ENCODE measurements at places on chromosomes 11 and 22.

DNA sequence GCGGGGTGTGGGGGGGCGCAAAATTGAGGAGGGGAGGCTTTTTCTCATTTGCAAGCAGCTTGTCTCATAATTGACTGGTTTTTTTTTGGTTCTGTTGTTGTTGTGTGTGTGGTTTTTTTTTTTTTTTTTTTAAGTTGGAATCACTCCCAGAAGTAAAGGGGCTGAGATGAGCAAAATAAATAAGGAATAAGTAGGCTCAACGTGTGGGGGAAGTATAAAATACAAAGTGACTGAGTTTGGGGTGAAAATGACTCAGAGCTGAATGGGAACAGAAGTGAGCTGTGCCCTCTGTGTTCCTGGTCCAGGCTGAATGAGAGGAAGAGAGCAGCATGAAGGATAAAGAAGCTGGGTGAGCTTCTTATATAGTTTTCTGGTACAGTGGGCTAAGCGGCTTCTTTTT lies 90.0 kb downstream of the GRIK4 start:
- no peak for DNase-seq

GRCh38 chr22:19893363-19893762 lies 38.7 kb upstream of the GNB1L start:
- no peak for DNase-seq

GRCh38 chr11:11916981-11917399 lies 75.2 kb downstream of the USP47 start:
- DNase-seq = no peak

DNA sequence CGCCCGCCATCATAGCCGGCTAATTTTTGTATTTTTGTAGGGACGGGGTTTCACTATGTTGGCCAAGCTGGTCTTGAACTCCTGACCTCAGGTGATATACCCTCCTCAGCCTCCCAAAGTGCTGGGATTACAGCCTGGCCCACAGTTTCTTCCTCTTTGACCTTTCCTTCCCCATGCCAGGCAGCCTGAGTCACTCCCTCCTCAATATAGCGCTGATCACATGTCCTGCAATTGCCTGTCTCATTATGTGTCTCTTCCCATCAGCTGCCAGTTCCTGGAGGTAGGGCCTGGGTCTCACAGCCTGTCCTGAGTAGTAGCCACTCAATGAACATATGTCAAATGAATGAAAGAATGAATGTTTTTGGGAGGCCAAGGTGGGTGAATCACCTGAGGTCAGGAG lies 43.0 kb upstream of the CCDC134 start:
- DNase-seq = no peak

- no peak for DNase-seq
Measured at GRCh38 chr11:27150098-27150497, 109.5 kb downstream of the BBOX1 start.

GRCh38 chr11:71432761-71433647 lies 15.2 kb downstream of the DHCR7 start:
- DNase-seq = no peak

DNA sequence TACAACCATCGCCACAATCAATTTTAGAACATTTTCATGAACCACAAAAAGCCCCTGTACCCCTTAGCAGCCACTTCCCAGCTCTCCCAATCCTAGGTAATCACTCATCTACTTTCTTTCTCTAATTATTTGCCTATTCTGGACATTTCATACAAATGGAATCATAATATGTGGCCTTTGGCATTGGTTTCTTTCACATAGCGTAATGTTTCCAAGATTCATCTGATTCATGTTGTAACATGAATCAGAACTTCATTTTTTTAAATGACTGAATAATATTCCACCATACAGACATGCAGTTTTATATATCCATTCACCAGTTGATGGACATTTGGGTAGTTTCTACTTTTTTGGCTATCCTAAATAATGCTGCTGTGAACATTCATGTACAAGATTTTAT lies 56.2 kb upstream of the RCN1 start:
- DNase-seq = no peak

DNA sequence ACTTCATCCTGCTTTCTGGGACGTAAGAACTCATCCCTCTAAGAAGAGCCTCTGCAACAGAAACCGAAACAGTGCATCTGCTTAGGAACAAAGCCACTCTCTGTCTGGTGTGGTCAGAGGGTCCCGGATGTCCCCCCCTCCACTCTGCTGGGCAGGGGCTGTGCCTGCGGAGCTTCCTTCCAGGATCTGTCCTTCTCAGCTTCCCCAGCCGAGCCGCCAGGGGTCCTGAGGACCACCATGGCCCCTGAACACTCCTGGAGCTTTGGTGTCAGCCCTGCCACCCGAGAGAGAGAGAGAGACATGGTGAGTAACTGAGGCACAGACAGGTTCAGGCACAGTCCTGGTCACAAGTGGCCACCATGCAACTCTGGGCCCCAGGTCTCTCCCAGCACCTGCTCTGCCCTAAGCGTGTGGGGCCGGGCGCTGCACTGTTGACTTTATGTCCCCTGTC lies 24.4 kb upstream of the MGAT3 start:
- DNase-seq = no peak

DNA sequence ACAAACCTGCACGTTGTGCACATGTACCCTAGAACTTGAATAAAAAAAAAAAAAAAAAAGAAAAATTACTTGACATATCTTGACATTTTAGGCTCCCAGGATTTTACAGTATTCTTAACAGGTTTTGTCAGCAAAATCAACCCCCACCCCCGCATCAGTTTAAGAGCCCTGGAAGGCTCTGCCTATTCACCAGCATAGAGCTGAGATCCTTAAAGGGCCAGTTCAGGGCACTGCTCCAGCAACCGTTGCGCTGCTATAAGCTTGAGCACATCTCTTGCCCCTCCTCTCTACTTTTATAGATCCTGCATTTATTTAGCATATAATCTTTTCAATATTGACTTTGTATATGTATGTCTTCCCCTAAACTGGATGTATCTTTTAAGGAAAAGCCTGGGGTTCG lies 697 bp upstream of the PAFAH1B2 start:
- DNase-seq = peak; percentile 28

DNA sequence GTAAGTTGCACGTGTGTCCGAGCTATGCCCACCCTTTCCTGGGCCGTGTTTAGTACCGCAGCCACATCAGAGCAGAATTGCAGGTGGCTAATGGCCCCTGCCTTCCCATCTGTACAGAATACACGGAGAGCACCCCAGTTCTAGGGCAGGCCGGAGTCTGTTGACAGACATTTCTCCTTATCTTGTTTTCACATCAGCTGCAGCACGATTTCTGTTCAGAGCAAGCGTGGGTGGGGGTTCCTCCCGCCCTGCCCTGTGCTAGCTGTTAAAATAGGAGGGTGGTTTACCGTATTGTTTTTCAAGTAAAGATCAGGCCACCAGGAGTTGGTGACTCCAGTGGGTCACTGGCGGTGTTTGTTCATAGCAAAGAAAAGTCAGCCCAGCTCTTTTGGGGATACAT lies 41.1 kb downstream of the UBASH3B start:
- peak; percentile 78 for DNase-seq

GRCh38 chr22:20138417-20138738 lies 6.8 kb downstream of the ZDHHC8 start:
- no peak for DNase-seq

GRCh38 chr11:121018746-121019145 lies 5.2 kb upstream of the TBCEL start:
- no peak for DNase-seq

DNA sequence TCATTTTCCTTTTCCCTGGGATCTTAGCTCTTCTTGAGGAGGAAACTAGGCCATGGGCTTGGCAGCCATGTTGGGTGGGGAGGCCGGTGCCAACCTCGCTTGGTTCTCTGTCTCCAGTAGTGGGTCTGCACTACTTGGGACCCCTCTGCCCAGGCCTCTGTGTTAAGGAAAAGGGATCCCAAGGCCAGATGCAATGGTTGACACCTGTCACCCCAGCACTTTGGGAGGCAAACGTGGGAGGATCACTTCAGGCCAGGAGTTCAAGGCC lies 1.9 kb upstream of the ZDHHC8 start:
- no peak for DNase-seq

DNA sequence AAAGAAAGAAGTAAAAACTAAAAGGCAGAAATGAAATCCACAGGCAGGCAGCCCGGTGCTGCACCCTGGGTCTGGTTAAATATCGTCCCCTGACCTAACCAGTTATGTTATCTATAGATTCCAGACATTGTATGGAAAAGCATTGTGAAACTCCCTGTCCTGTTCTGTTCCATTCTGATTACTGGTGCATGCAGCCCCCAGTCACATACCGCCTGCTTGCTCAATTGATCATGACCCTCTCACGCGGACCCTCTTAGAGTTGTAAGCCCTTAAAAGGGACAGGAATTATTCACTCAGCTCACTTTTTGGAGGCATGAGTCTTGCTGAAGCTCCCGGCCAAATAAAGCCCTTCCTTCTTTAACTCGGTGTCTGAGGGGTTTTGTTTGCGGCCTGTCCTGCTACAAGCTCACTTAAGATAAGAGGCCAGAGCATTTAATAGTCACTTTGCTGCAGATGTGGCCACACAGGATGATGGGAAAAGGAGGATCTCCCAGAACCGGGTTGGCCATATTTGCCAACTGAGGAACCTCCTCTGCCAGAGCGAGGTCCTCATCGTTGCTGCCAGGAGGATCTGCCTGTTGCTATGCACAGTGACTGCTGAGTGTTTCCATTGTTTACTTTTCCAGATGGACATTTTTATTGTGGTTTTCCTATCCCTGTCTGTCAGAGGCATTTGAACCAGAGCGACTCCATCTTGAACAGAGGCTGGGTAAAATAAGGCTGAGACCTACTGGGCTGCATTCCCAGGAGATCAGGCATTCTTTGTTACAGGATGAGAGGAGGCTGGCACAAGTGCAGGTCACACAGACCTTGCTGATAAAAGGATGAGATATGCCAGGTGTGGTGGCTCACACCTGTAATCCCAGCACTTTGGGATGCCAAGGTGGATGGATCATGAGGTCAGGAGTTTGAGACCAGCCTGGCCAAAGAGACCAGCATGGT lies 10.2 kb downstream of the C11orf96 start:
- no peak for DNase-seq

DNA sequence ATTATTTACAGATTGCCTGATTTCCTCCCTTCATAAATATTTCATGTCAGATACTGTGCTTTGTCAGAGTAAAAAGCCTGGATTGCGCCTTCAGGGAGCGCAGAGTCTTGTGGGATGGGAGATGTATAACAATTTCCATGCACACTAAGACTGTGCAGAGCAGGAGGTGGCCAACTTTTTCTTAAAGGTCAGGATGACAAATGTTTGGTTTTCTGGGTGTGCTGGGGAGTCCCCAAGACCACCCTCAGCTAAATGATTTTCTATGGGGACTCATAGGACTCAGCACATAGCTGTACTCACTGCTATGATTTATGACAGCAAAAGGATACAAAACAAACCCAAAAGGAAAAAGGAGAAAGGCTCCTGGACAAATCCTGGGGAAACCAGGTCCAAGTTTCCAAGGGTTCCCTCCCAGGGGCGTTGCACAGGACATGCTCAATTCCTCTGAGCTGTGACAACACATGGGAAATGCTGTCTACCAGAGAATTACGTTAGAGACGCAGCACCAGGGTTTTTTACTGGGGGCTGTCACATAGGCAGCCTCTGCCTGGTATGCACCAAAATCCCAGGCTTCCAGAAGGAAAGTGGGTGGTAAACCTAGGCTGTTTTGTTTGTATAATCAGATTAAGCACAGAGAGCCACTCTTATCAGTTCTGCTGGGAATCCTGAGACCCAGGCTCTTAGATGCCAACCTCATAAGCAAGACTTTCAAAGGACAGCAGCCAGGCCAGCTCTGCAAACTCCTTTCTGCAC lies 59.1 kb downstream of the CSNK2A3 start:
- no peak for DNase-seq

DNA sequence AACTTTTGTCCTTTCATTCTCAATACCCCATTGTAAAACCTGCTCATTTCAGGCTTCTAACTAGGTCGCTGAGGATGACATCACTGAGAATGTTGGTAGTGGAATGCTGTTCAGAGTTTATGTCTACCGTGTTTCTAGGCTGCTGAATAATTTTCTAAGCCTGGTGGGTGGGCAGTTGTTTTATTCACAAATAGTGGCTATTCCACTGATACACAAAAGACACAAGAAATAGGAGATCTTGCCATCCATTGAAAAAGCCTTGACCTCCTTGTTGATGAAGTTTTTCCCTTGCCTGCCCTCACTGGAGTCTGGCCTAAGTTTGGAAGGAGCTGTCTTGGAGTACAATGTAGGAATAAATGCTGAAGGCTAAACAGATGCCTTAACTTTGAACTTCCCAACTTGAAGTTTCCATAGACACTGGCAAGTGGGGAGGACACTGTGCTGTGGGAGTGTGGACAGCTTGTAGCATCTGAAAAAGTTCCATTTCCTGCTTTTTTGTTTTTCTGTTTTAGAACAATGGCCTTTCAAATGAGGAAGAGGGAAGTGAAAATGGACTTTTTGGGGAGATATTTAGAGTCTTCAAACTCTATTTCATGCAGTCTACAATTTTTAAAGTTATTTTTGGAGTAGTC lies 59.2 kb downstream of the TRIM44 start:
- DNase-seq = no peak

DNA sequence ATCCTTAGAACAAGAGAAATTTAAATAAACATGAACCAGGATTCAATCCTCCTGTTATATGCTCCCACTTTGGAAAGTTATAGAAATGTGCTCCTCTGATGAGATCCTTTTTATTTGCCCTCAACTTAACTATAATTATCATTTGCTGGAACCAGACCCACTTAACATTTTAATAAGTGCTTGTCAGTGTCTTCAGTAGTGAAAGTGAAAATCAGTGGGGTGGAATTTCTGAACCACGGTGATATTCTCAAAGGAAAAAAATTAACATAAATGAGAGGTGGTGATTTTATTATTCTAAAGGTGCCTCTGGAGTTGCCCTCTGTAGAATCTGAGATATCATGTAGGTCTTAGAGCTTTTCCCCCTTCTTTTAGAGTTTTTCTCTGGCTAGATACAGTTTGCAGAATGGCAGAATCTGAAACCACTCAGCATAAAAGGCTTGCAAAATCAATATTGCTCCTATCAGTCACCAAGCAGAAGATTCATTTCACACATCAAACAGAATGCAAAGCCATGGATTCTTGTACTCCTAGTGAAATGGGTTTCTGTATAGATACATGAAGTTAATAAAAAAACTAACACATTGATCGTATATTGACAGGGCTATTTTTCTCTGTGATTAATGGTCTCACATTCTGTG lies 213.2 kb downstream of the LUZP2 start:
- no peak for DNase-seq

DNA sequence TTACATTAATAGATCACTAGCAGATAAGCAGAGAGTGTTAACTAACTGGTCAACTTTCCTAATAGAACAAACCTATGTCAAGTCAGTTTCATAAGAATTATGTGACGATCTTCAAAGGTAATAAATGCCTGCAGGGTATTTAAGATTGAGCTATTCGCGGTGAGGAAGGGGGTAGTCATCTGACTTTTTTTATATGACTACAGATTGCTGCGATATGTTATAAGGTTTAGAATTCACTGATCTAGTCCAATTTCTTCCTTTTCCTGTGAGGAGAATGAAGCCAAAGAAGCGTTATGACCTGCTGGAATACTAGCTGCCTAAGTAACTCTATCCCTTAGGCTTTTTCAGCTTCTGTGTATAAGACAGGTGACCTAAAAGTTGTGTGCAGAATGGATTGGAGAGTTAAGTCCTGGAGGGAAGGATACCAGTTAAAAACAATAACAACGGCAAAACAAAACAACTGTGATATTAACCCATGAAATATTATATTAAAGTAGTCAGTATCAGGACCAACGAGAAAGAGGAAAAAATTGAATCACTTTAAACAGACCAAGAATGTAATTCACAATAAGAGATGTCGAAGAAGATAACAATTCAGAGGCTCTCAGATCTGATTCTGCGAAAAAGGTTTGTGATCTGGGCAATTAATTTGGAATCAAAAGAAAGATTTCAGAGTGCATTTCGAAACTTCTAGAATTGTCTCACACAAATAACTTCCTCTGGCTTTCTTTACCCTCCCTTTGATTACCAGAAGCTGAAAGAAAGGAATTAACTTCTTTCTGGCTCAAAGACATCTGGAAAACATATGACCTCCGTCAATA lies 630 bp downstream of the CASP4 start:
- DNase-seq = peak; percentile 30
